Iris pigment epithelial cell (primary cell): ENCODE measurements at places on chromosomes 1 and 21.
A peak's percentile ranks its signal among the peaks of the same experiment; 100 is the strongest.

GRCh38 chr21:27366646-27367235 is 399.9 kb upstream of the ADAMTS5 start:
- peak; percentile 24 for DNase-seq

GRCh38 chr1:162301696-162302095 is 75.0 kb downstream of the SPATA46 start:
- no peak for DNase-seq

GRCh38 chr1:74766579-74766978 is 33.6 kb downstream of the TYW3 start:
- DNase-seq = peak; percentile 25

- DNase-seq = no peak
These were observed 82.7 kb downstream of the LRRC8D start for GRCh38 chr1:89903550-89903949.

DNA sequence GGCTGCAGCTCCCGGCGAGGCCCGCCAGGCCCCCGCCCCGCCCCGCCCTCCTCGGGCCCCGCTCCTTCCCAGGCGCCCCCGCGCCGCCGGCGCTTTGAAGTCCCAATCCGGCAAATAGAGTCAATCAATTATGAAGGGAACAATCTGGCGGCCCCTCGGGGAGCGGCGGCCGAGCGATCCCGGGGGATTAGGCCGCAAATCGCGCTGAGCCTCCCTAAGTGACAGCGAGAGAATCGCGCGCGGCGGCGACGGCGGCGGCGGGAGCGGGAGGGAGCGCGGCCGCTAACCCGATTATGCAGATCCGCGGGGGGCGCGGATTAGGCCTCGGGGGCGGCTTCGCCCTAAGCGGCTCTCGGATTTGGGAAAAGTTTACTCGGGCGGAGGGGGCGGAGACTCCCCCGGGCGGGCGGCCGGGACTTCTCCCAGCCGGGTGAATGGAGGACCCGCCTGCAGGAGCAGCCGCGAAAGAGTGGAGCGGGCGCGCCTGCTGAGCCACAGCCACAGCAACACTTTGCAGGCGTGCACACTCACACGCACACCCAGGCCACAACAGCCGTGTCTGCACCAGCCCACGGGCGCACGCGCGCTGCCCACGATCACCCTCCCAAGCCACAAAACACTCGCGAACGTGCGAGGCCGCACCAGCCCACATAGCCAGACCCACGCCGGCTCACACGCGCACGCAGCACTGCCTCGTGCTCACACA is 23.0 kb upstream of the DMBX1 start:
- DNase-seq = no peak

- no peak for DNase-seq
These were observed 408.8 kb upstream of the DAB1 start for GRCh38 chr1:57832612-57833011.

GRCh38 chr1:227845519-227845918 is 30.0 kb downstream of the PRSS38 start:
- no peak for DNase-seq
